Activated naive CD4-positive, alpha-beta T cell treated with Interleukin-2 at 50 U/mL for 16 hours (primary cell): ENCODE measurements at places on chromosomes 3 and 15.

DNA sequence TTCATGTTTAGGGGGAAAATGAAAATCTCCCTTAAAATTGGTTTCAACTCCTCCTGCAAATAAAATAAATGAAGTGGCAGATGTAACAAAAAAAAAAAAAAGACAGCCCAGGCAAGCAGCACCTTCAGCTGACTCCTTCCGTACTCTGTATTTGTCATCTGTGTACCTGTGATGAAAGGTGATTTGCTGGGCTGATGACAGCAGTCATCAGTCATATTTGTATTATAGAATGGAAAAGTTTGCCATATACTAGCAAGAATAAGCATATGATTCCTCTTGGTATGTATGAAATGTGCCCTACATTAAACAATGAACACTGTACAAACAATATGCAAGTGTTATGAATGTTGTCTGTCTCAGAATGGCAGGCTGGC is 44.1 kb upstream of the WWTR1 start:
- no peak for DNase-seq

DNA sequence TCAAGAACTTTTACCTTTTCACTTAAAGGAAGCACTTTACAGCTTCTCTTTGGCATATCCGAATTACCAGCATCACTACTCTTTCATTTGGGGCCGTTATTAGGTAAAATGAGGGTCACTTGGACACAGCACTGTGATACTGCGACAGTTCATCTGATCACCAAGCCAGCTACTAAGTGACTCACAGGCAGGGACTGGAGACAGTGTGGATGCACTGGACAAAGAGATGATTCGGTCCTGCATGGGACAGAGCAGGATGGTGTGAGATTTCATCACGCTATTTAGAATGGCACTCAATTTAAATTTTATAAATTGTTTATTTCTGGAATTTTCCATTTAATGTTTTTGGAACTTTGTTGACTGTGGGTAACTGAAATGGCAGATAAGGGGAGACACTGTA is 166.9 kb upstream of the IL12A start:
- DNase-seq = no peak

- DNase-seq = no peak
Observed at GRCh38 chr3:50268703-50269451, at the start of gene SEMA3B. TSS of gene SEMA3B (plus strand) at chr3:50269147. CDS start at chr3:50269241, 94 bp downstream.

- DNase-seq = no peak
Observed at GRCh38 chr3:130934442-130935089, 40.7 kb downstream of the ATP2C1 start.
